Activated CD8-positive, alpha-beta memory T cell treated with anti-CD3 and anti-CD28 coated beads, Interleukin-2, amount 10 ng/mL, durations not matched to agents 7 days and 5 days (primary cell): ENCODE measurements at places on chromosomes 5 and 9. TPM values are rescaled to one million over a fixed set of nuclear protein-coding genes. Genes with fewer than 3 reads are reported as not detected.

The NDUFA8 gene
- total RNA-seq, result 49.1 TPM

The WDR31 gene
- total RNA-seq, result 1.1 TPM

The ALDH1A1 gene
- total RNA-seq, result not detected

The GPSM1 gene
- 6.7 TPM for total RNA-seq

The ATG10 gene
- 13.3 TPM for total RNA-seq

The SV2C gene
- total RNA-seq, result 0.20 TPM

The ZNF618 gene
- total RNA-seq, result 0.54 TPM

The SLCO6A1 gene
- total RNA-seq, result not detected

GRCh38 chr9:101705135-101705661 is 33.2 kb downstream of the GRIN3A start:
- no peaks in the 10 kb centered on the region for H3K36me3 ChIP-seq
- H3K27ac ChIP-seq, result no peak overlapping the region
- no peak for DNase-seq
- peak overlapping the region; percentile 40 for H3K4me3 ChIP-seq

GRCh38 chr9:132773764-132774339 is 103.6 kb downstream of the GTF3C4 start:
- no peak overlapping the region for H3K4me3 ChIP-seq
- no peaks in the 10 kb centered on the region for H3K27me3 ChIP-seq
- H3K4me1 ChIP-seq, result peaks cover 14% of the 10 kb centered on the region
- peaks cover 1% of the 10 kb centered on the region for H3K36me3 ChIP-seq
- no peak for DNase-seq

DNA sequence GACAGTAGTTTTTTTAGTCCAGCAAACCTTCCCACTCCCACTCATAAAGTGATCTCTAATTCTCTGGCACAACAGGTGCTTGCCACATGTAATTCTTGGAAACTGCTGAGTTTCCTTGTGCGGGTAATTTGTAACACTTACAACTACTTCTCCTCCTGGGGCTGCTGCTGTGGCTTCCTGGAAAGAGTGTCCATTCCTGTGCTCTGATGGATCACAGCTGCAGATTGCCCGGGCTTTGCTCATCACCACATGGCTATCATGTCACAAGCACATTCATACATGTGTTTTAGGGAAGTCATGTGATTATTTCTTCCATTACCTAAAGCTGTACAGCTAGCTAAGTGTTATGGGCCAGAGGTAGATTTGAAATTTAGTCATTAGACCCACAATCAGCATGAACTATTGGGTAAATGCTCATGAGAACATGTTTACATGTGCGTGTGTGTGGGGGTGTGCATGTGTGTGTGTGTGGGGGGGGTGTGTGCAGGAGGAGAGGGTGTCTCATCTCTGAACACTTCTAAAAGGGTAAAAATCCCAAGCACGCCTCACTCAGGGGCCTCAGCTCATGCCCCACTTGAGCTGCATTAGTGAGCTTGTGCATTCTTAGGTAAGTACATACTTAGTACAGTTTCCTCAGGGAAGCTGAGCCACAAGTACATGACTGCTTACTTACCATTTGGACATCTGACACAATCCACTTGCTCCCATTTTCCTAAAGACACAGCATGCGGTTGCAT is 118.1 kb upstream of the CCDC112 start:
- H3K4me1 ChIP-seq, result peaks cover 4% of the 10 kb centered on the region
- no peak for DNase-seq
- no peaks in the 10 kb centered on the region for H3K36me3 ChIP-seq
- H3K27me3 ChIP-seq, result peaks cover 3% of the 10 kb centered on the region
- H3K4me3 ChIP-seq, result no peak overlapping the region

DNA sequence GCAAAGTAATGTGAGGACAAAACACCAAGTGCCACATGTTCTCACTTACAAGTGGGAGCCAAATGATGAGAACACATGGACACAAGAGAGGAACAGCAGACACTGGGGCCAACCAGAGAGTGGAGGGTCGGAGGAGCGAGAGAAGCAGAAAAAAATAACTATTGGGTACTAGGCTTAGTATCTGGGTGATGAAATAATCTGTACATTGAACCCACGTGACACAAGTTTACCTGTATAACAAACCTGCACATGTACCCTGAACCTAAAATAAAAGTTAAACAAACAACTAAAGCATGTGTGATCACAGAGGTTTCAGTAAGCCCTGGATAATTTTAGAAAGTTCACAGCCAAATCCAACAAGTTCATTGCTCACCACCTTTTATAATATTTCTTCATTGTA is 160.1 kb downstream of the TENT4A start:
- no peak for DNase-seq
- no peaks in the 10 kb centered on the region for H3K4me1 ChIP-seq
- no peak overlapping the region for H3K4me3 ChIP-seq
- H3K36me3 ChIP-seq, result no peaks in the 10 kb centered on the region
- no peaks in the 10 kb centered on the region for H3K27me3 ChIP-seq
- H3K27ac ChIP-seq, result no peak overlapping the region

- H3K27me3 ChIP-seq, result no peaks in the 10 kb centered on the region
- H3K27ac ChIP-seq, result no peak overlapping the region
- H3K4me1 ChIP-seq, result no peaks in the 10 kb centered on the region
- no peak for DNase-seq
Observed at GRCh38 chr5:81516091-81516490, 122.2 kb upstream of the ACOT12 start.

DNA sequence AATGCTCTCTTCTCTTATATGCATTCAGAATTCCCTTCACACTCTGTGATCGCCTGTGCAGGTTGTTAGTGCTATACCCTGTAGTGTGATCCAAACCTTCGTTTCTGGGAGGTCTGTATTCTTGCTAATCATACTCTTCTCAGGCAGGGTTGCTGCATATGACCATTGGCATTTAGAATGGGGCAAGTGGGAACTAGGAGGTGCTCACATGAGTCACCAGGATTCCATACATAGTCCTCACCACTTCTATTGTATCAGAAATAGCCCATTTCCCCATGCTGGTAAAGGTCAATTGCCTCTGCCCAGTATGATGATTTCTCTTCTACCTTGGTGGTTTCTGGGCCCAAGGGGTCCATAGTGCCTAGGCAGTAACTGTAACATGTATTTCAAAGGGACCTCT is 443.5 kb upstream of the CDH6 start:
- no peak overlapping the region for H3K27ac ChIP-seq
- DNase-seq, result no peak
- H3K36me3 ChIP-seq, result no peaks in the 10 kb centered on the region
- H3K27me3 ChIP-seq, result no peaks in the 10 kb centered on the region

GRCh38 chr5:22621084-22621483 is 232.1 kb downstream of the CDH12 start:
- no peak overlapping the region for H3K4me3 ChIP-seq
- DNase-seq, result no peak
- H3K36me3 ChIP-seq, result no peaks in the 10 kb centered on the region

DNA sequence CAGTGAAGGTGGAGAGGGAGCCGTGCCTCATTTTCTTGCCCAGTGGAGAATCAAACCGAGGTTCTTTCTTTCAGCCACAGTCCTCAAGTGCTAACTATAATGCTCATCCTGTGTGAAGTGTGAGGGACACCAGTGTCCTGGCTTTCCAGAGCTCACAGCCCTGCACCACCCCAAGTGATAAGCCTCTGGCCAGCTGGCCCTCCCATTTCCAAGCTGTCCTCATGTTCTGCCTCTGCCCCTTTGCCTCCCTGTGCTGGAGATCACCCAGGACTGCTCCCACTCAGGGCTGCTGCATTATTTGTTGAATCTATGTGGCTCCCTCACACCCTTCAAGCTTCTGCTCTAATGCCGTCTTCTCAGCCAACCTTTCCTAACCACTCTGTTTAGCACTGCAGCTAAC is 224.5 kb upstream of the TUT7 start:
- H3K27me3 ChIP-seq, result peaks cover 3% of the 10 kb centered on the region
- no peak for DNase-seq
- no peak overlapping the region for H3K27ac ChIP-seq
- H3K4me3 ChIP-seq, result no peak overlapping the region
- H3K4me1 ChIP-seq, result no peaks in the 10 kb centered on the region
